ENCODE measurements at places on chromosomes 7 and 10. TPM values are rescaled to one million over a fixed set of nuclear protein-coding genes. Genes with fewer than 3 reads are reported as not detected.

DNA sequence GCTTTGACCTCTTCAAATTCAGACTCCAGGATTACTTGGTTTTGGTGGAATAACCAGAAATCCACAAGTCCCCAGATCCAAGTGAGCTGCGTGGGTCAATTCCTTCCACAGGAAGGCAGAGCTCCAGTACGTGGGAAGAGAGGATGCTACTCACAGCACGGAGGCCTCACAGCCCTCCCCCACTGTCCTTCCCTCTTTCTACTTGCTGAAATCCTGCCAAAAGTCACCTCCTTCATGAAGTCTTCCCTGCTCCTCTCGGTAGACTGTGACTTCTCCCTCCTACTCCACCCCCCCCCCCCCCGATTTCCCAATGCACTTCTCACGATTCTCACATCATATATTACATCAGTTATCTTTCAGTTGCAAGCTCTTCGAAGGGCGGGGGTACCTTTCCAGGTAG lies 12.3 kb downstream of the CAMK2G start:
- H3K27me3 ChIP-seq = no peaks in the 10 kb centered on the region
- peaks cover 47% of the 10 kb centered on the region for H3K36me3 ChIP-seq
- no peak overlapping the region for H3K27ac ChIP-seq
- DNase-seq = no peak

DNA sequence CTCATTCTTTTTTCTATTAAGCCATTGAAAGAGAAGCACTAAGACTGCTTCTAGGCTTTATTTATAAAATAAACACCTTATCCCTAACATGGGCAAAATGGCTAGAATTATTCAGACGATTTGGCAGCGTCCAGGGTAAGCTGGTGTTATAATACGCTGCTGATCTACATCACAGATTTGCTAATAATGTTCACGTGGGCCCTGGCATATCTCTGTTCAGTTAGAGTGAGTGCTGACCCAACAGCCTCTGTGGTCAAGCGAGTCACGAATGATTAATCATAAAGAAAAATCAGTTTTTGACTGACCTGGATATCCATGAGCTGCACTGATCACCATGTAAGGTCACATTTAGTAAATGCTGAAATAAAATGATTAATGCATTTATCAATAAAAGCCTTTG lies 28.4 kb upstream of the CBLL1 start:
- no peaks in the 10 kb centered on the region for H3K36me3 ChIP-seq
- no peaks in the 10 kb centered on the region for H3K4me1 ChIP-seq
- H3K27ac ChIP-seq = no peak overlapping the region

GRCh38 chr7:100983451-100984187 lies 14.3 kb downstream of the MUC12 start:
- H3K4me3 ChIP-seq = no peak overlapping the region
- DNase-seq = peak; percentile 3
- no peaks in the 10 kb centered on the region for H3K4me1 ChIP-seq
- H3K27me3 ChIP-seq = no peaks in the 10 kb centered on the region
- no peak overlapping the region for H3K27ac ChIP-seq
- H3K36me3 ChIP-seq = no peaks in the 10 kb centered on the region

GRCh38 chr10:126160571-126160970 lies 227.7 kb downstream of the ADAM12 start:
- H3K27me3 ChIP-seq = no peaks in the 10 kb centered on the region
- no peak overlapping the region for H3K27ac ChIP-seq
- no peak overlapping the region for H3K4me3 ChIP-seq
- no peaks in the 10 kb centered on the region for H3K36me3 ChIP-seq

GRCh38 chr7:121172484-121172883 lies 156.3 kb upstream of the WNT16 start:
- no peaks in the 10 kb centered on the region for H3K4me1 ChIP-seq
- H3K27ac ChIP-seq = no peak overlapping the region
- H3K27me3 ChIP-seq = no peaks in the 10 kb centered on the region
- no peak for DNase-seq

- DNase-seq = no peak
- no peak overlapping the region for H3K4me3 ChIP-seq
- no peaks in the 10 kb centered on the region for H3K4me1 ChIP-seq
- H3K27ac ChIP-seq = no peak overlapping the region
- H3K27me3 ChIP-seq = no peaks in the 10 kb centered on the region
Observed at GRCh38 chr7:5302577-5302976, 19.8 kb downstream of the SLC29A4 start.

DNA sequence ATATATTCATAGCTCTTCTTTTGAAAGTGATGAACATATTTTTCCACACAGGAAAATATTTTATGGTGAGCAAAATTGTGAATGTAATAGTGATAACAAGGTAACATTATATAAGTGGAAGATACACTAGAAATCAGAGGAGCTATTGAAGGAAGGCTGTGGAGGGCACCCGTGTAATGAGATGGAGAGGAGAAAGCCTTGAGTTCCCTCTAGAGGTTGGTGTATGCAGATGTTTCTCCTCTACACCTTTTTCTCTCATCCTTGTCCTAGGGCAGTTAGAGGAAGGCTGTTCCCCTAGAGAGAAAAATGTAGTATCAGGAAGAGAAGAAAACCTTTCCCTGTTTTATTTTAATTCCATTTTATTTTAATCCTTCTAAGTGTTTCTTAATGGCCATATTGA lies 54.6 kb upstream of the NRG3 start:
- DNase-seq = no peak
- no peak overlapping the region for H3K27ac ChIP-seq

DNA sequence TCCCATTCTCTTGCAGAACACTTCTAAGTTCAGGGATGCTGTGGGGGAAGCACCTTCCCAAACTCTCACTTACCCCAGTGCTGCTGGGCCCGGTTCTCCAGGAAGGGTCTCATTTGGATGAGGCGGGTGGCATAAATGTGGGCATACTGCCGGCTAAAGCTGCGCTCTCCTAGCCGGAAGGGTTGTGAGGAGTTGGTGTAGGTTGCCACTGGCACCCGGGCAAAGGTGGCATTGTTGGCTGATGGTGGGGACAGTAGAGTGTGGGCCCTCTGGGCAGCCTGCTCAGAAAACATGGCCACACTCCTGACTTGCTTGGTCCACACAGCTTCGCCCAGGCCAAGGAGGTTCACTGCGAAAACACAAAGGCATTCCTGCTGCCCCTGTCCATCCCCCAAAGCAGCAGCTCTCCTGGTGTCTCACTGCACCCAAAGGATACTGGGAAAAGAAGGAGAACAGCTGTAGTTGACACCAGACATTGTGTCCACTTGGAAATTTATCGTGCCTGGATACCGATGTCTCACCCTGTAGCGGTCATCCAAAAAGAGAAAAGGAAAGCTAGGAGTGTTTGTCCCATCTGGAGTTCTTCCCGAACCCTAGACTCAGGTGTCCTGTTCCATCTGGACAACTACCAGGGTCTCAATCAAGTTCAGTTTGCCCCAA lies 1.5 kb downstream of the POLD2 start:
- DNase-seq = peak; percentile 20
- H3K4me1 ChIP-seq = peaks cover 17% of the 10 kb centered on the region
- H3K4me3 ChIP-seq = no peak overlapping the region
- H3K27ac ChIP-seq = no peak overlapping the region
- H3K27me3 ChIP-seq = no peaks in the 10 kb centered on the region

DNA sequence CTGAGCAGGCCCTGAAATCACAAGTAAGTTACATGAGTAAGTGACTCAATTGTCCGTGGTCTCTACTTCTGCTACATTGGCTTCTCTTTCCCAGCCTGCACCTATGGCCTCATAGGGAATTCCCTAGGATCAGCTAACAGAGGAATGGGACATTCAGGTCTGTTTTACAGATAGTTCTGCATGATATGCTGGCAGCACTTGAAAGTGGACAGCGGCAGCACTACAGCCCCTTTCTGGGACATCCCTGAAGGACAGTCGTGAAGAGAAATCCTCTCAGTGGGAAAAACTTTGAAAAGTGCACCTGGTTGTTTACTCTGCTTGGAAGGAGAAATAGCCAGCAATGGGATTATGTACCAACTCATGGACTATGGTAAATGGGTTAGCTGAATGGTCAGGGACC lies 293.1 kb upstream of the CACNA2D1 start:
- H3K4me3 ChIP-seq = no peak overlapping the region
- no peaks in the 10 kb centered on the region for H3K36me3 ChIP-seq
- no peaks in the 10 kb centered on the region for H3K27me3 ChIP-seq
- DNase-seq = no peak
- no peaks in the 10 kb centered on the region for H3K4me1 ChIP-seq

DNA sequence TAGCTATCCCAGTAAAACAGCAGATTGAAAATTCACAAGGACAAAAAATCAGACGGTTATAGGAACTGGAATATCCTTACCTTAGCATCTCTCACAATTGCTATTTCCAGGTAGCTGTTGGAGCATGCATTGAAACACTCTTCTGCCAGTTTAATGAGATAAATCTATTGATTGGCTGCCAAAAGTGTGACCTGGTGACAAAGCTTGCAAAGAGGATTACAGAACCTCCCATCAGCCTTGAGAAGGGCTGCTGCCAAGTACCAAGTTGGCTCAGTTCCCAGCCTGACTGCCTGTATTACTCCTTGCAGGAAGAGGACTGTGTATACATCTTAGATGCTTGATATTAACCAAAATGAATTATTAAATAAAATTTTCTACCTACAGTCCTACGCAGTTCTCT lies 5.1 kb downstream of the PRLHR start:
- H3K36me3 ChIP-seq = no peaks in the 10 kb centered on the region
- peaks cover 46% of the 10 kb centered on the region for H3K27me3 ChIP-seq
- H3K4me3 ChIP-seq = no peak overlapping the region
- H3K4me1 ChIP-seq = no peaks in the 10 kb centered on the region
- H3K27ac ChIP-seq = no peak overlapping the region

Gene LIPF
- total RNA-seq = not detected

DNA sequence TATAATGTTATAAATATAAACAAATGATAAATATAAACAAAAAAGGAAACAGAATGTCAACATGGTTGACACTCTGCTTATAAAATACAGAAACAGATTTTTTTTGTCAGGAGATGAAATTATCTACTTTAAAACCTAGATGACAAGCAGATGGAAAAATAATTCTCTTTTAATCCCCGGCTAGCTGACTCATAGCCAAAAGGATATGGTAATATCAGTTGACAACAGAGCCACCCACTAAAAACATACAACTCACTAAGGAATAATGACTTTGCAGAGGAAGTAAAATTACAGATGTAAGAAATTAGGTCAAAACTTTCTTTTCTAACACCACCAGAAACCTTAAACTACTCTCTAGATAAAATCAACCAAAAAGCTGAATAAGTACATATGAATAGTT lies 131.1 kb upstream of the ABCB5 start:
- no peaks in the 10 kb centered on the region for H3K4me1 ChIP-seq
- H3K27me3 ChIP-seq = no peaks in the 10 kb centered on the region
- no peak overlapping the region for H3K4me3 ChIP-seq

DNA sequence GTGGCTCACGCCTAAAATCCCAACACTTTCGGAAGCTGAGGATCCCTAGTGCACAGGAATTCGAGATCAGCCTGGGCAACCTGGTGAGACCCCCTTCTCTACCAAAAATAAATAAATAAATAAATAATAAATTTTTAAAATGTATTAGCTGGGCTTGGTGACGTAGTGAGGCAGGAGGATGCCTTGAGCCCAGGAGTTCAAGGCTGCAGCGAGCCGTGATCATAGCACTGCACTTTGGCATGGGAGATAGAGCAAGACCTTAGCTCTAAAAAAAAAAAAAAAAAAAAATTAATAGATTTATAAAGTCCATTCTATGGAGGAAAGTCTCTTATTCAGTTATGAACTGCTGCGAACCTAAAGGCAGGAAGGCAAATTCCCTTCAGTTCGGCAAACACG lies 1.1 kb upstream of the PTPN12 start:
- no peaks in the 10 kb centered on the region for H3K36me3 ChIP-seq
- peak overlapping the region; percentile 72 for H3K4me3 ChIP-seq
- peaks cover 29% of the 10 kb centered on the region for H3K4me1 ChIP-seq
- H3K27ac ChIP-seq = peak overlapping the region; percentile 98
- DNase-seq = no peak

- no peak overlapping the region for H3K27ac ChIP-seq
- no peak for DNase-seq
- H3K4me3 ChIP-seq = no peak overlapping the region
- no peaks in the 10 kb centered on the region for H3K4me1 ChIP-seq
- no peaks in the 10 kb centered on the region for H3K36me3 ChIP-seq
Observed at GRCh38 chr10:69295027-69295636, 16.8 kb downstream of the HK1 start.

DNA sequence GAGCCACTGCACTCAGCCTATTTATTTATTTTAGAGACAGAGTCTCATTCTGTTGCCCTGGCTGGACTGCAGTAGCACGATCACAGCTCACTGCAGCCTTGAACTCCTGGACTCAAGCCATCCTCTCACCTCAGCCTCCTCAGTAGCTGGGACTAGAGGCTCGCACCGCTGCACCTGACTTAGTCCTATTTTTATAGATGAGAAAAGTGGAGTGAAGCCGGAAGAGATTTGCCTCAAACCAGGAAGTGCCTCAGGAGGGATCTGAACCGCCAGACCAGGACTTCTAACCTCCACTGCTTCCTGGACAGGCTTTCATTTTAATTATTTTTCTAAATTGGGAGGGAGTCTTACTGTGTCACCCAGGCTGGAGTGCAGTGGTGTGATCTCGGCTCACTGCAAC lies 17.5 kb upstream of the CLIP2 start:
- peak overlapping the region; percentile 19 for H3K4me3 ChIP-seq
- no peak for DNase-seq
- no peaks in the 10 kb centered on the region for H3K36me3 ChIP-seq
- H3K27ac ChIP-seq = peak overlapping the region; percentile 80
- no peaks in the 10 kb centered on the region for H3K27me3 ChIP-seq

DNA sequence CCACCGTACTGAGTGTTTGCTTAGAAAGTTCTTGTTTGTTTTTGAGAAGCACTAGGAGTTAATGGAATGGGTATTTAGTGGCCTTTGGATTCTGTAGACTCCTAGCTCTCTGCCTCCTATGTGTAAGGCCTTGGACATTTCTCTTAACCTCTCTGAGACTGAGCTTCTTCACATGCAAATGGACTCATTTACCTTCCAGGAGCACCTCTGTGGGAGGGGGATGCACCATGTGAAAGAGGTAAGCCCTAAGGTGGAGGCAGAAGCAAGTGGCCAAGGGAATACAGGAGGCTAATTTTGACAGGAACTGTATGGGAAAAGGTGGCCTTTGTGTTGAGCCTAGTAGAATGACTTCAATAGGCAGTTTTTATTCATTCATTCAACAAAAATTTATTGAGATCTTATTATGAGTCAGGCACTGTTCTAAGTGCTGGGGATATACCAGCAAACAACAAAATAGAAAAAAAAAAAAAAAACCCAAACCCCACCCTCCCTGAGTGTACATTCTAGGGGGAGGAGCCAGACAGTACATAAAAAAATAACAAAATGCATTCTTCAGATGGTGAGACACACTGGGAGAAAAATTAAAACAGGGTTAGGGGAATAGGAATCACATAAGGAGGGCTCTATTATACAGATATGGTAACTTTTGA lies 9.2 kb upstream of the EPHA1 start:
- H3K27me3 ChIP-seq = no peaks in the 10 kb centered on the region
- no peak for DNase-seq
- no peak overlapping the region for H3K4me3 ChIP-seq
- no peaks in the 10 kb centered on the region for H3K36me3 ChIP-seq

GRCh38 chr7:45185028-45185863 lies 27.7 kb downstream of the RAMP3 start:
- DNase-seq = peak; percentile 20
- H3K27ac ChIP-seq = no peak overlapping the region
- no peaks in the 10 kb centered on the region for H3K27me3 ChIP-seq
- peaks cover 8% of the 10 kb centered on the region for H3K36me3 ChIP-seq
- no peak overlapping the region for H3K4me3 ChIP-seq

GRCh38 chr7:28647076-28647421 lies 234.7 kb downstream of the CREB5 start:
- H3K4me1 ChIP-seq = no peaks in the 10 kb centered on the region
- H3K27ac ChIP-seq = no peak overlapping the region
- no peaks in the 10 kb centered on the region for H3K27me3 ChIP-seq
- no peak for DNase-seq
- no peaks in the 10 kb centered on the region for H3K36me3 ChIP-seq

- no peaks in the 10 kb centered on the region for H3K36me3 ChIP-seq
- DNase-seq = no peak
- H3K4me1 ChIP-seq = no peaks in the 10 kb centered on the region
Observed at GRCh38 chr10:94631077-94631875, 52.3 kb upstream of the CYP2C18 start.

All from lower lobe of right lung (tissue), 2 donors.